ENCODE measurements at places on chromosomes 1 and 21.

DNA sequence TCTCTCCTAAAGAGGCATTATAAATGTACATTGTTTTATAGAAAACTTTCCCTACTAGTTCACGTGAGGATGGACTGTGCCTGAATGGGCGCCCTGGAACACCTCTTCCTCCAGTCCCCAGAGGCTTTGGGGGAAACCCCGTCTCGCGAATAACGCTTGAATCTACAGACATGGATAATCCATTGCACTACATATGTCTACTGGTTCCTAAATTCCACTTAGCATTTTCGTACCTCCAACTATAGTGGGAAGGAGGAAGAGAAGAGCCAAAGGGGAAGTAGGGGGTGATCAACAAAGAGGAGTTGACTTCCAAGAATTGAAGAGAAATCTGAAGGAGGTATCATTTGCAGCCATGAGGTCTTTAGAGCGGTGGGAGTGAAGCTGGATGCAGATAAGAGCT lies 11.1 kb downstream of the BARHL2 start:
- no peak for DNase-seq

DNA sequence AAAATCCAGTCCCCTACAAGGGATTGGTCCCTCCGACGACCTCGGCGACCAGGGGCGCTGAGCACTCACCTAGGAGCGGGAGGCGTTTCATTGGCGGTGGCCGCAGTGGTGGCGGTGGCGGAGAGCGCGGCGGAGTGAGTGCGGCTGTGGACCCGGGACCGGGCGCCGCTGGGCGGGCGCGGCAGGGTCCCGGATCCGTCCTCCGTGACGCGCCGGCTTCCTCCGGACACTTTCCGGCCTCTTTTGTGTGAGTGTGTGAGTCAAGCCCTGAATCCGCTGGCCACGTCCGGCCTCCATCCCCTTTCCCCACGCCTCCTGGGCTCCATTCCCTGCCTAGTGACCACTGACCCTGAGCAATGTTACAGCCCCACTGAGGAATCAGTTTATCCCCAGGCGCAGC lies at the start of gene ADGRL4:
Gene ADGRL4 (minus strand): TSS at position 167 of the 400 bp plus-strand sequence. CDS start 76 bp downstream, at position 91.
- no peak for DNase-seq

- DNase-seq: no peak
Measured at GRCh38 chr1:117814856-117815797, 114.3 kb downstream of the GDAP2 start.

- DNase-seq: no peak
Measured at GRCh38 chr1:111489604-111490003, 13.8 kb downstream of the ADORA3 start.

GRCh38 chr1:193104502-193104906 lies 710 bp downstream of the GLRX2 start:
- DNase-seq: no peak

GRCh38 chr1:106232128-106232527 lies 824.3 kb upstream of the PRMT6 start:
- no peak for DNase-seq

GRCh38 chr1:2372551-2373490 lies 18.5 kb downstream of the MORN1 start:
- no peak for DNase-seq

GRCh38 chr1:6998267-6998666 lies 213.0 kb downstream of the CAMTA1 start:
- DNase-seq: no peak

- no peak for DNase-seq
Measured at GRCh38 chr1:42965378-42965777, 6.7 kb upstream of the SLC2A1 start.

- DNase-seq: no peak
Measured at GRCh38 chr1:245983294-245983967, 523.6 kb downstream of the SMYD3 start.

DNA sequence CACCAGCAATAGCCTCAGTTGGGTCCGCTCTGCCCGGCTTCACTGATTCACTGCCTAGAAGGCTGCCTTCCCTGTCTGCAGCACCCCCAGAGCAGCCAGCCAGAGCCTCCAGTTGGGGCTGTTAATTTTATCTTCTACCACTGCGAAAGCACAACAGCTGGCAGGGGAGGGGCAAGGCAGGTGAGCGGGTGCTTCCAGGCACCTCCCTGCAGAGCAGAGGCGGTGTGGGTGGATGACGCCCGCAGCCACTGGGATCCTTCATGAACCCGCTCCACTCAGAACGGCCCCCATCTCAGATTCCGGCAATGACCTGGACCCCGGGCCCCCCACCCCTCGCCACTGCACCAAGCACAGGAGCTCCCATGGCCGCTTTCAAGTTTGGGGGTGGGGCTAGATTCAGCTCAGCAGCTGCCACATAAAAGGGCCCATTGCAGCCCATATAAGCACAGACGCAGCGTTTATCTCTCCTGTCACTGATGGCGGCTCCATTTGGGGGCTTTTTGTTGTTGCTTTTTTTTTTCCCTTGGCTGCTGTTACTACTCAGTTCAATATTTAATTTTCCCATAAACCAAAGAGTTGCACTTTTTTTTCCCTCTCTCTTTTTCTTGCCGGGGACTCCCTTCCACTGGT lies 128.0 kb upstream of the KLHDC7A start:
- DNase-seq: no peak

- DNase-seq: no peak
Measured at GRCh38 chr1:223748405-223748772, 36.0 kb downstream of the CAPN2 start.

- no peak for DNase-seq
Measured at GRCh38 chr1:28579401-28579800, 12.7 kb upstream of the RAB42 start.

GRCh38 chr1:56527548-56528302 lies 51.6 kb downstream of the PLPP3 start:
- no peak for DNase-seq

GRCh38 chr1:85502625-85503083 lies 37.7 kb upstream of the DDAH1 start:
- no peak for DNase-seq

DNA sequence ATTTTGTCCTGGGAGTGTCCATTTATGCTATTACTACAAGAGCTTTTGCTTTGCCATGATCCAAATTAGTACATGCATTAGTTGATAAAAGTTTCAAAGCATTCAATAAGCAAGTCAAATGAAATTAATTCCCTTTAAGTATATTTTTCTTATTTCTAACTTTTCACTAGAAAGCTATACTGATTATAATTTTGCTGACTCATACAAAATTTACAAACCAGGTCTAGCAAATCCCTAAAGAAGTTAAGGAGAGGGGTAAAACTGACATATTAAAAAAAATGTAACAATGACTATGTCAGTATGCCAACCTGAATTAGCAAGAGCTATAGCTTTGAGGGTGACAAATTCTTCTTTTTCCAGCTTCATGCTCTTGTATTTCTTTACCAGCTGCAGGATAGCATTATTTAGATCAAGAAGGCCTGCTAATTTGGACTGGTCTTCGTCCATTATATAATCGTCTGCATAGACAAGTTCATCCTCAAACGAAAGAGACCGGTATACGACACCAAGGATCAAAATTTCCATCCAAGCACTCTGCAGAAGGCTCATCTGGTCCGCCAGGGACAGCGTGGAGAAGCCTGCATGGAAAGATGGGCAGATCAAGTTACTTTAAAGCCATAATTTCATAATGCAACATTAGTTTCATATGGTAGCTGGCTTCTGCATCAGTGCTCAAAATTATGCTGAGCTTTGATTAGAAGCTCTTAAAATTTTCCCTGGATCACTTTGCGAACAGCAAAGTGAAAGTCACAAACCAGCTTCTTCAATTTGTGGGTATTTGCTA lies 95.8 kb upstream of the USH2A start:
- no peak for DNase-seq

- no peak for DNase-seq
Measured at GRCh38 chr1:226117330-226117729, 54.8 kb downstream of the H3-3A start.

DNA sequence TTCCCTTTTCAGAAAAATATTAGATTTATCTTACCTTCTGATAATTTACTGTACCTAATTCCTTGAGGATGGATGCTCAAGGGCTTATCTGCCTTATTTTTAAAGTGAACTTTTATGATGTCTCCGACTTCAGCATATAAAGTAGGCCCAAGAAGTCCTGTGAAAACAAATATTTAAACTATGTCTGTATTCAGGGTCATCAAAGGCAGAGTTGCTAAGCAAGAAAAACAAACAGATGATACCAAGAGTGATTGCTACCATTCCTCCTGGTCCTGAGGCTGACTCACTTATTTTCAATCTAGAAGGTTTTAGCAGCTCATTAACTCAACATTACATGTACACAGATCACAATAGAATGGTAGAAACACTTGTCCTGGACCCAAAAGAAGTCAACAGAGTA lies 14.1 kb downstream of the F5 start:
- no peak for DNase-seq

DNA sequence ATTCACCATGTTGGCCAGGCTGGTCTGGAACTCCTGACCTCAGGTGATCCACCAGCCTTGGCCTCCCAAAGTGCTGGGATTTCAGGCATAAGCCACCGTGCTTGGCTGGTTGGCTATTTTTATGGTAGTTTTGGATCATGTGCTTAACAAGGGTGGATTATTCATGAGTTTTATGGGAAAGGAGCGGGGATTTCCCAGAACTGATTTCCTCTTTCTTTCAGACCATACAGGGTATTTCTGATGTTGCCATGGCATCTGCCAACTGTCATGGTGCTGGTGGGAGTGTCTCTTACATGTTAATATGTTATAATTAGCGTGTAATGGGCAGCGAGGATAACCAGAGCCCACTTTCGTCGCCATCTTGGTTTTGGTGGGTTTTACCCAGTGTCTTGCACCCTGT lies 3.2 kb downstream of the TRPM2 start:
- no peak for DNase-seq

DNA sequence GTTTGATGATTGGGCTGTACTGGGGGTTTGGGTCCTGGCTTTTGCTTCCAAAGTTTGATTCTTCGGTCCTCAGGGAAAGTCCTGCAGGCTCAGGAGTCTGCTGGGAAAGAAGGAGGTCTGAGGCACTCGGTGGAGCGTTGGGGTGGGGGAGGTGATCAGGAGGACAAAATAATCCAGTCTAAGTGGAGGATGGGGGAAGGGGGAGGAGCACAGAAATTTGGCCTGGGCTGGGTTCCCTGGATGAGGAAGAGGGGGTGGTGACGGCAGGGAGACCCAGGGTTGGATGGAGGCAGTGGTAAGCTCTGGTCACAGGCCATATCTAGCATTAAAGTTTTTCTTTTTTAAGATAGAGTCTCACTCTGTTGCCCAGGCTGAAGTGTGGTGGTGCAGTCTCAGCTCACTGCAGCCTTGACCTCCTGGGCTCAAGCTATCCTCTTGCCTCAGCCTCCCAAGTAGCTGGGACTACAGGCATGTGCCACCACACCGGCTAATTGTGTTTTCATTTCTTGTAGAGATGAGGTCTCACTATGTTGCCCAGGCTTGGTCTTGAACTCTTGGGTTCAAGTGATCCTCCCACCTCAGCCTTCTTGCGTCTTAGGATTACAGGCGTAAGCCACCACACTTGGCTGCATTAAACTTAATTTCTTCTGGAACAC lies 6.8 kb downstream of the SH2D2A start:
- no peak for DNase-seq

- no peak for DNase-seq
Measured at GRCh38 chr1:24317956-24318614, 1.1 kb upstream of the GRHL3 start.

- DNase-seq: peak; percentile 50
Measured at GRCh38 chr21:45128613-45129188, 54.3 kb downstream of the ADARB1 start.

GRCh38 chr1:177472567-177472966 lies 301.8 kb downstream of the BRINP2 start:
- no peak for DNase-seq

DNA sequence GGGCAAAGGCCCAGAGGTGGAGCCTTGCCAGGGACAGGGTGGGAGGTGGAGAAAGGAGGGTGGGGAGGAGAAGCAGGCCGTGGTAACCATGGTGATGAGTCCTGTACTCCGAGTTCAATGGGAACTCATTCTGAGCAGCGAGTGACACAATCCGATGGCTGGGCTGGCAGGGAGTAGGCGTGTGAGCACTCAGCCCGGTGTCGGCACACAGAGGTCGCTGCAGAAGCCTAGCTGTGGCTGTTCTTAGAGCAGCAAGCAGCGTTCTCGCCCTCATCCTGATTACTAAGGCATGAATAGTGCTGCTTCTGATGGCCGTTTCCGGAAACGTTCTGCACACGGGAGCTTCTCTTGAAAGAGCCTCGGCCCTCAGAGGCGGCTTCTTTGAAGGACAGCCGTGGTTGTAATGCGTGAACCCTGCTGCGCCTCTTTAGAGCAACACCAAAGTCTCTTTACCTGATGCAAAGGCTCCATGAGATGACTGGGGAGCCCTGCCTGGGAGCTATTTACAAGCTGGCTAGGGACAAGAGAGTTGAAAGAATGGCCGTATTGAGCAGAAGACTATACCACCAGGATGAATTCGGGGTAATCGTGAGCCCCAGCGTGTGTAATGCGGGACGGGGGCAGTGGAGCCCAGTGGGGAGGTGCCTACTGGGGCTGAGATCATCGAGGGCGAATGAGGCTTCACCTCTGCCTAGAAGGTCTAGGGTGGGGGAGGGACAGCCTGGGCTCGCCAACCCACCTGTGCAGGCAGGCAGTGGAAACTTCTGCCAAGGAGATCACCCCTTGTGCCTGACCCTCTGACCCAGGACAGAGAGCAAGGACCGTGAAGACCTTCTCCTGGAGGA lies 72.8 kb upstream of the PAX7 start:
- no peak for DNase-seq

GRCh38 chr1:227922501-227923352 lies 25.0 kb downstream of the WNT9A start:
- no peak for DNase-seq

DNA sequence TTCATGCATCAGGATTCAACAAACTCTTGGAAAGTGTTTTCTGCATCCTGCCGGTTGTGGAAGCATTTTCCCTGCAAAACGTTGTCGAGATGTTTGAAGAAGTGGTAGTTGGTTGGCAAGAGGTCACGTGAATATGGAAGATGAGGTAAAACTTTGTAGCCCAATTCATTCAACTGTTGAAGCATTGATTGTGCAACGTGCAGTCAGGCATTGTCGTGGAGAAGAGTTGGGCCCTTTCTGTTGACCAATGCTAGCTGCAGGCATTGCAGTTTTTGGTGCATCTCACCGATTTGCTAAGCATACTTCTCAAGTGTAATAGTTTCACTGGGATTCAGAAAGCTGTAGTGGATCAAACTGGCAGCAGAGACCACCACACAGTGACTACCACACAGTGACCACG lies 57.0 kb upstream of the PRDM2 start:
- no peak for DNase-seq

GRCh38 chr1:6473156-6473555 lies 7.2 kb upstream of the TNFRSF25 start:
- DNase-seq: no peak

DNA sequence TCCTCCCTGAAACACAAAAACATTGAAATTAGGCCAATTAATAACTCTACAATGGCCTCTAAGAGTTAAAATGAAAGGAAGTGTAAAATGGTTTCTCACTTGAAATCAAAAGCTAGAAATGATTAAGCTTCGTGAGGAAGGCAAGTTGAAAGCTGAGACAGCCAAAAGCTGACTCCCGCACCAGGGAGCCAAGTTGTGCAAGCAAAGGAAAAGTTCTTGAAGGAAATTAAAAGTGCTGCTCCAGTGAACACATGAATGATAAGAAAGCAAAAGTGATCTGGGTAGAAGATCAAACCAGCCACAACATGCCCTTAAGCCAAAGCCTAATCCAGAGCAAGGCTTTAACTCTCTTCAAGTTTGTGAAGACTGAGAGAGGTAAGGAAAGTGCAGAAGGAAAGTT lies 22.8 kb downstream of the CYYR1 start:
- DNase-seq: no peak

GRCh38 chr1:201593200-201593921 lies 54.4 kb downstream of the NAV1 start:
- DNase-seq: no peak
